ENCODE measurements at places on chromosomes 1 and 21.

DNA sequence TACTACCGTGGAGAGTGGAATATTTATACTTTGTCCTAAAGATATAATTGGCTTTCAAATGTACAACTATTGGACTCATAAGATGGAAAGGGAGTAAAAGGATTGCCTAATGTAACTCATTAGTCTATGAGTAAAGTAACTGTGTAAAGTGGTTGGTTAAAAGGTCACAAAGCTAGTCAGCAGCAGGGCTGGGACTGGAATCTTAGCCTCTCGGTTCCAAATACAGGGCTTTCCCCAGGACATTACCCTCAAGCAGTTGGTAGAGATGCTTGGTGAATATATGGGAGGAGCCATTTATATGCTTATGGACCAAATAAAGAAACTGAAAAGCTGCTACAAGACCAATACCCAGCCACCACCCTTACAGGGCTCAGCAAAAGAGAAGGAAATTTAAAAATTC lies 283.7 kb downstream of the HLX start:
- no peaks in the 10 kb centered on the region for H3K27me3 ChIP-seq
- H3K4me1 ChIP-seq, result no peaks in the 10 kb centered on the region
- DNase-seq, result no peak
- no peak overlapping the region for H3K4me3 ChIP-seq

DNA sequence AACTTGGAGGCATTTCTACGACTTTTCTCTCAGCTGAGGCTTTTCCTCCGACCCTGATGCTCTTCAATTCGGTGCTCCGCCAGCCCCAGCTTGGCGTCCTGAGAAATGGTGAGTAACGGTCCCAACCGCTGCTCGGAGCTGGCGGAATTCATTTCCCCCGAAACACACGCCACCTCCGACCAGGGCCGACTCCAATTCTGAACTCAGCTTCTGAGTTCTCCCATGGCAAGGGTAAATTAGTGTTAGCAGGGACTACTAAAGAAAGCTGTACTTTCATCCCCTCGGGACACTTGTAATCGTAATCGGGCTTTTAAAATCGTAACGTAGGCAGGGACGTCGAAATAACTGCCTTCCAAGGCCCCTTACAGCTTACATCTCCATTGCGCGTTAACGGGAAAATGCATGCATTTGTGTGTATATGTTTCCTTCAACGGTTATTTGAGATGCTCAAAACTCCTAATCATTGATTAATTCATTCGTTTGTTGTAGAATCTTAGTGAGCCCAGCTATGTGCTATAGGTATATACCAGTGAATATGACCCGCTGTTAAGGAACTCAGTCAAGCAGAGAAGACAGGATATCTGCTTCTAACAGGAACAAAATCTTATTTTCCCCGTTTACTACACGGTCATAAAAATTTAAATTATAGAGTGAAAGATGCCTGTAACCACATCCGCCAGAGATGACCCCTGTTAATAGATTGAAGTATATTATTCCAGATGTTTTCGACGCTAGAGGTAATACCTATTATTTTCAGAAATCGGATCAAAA lies 472 bp downstream of the DTL start:
- H3K4me3 ChIP-seq, result peak overlapping the region; percentile 64
- no peaks in the 10 kb centered on the region for H3K27me3 ChIP-seq
- peak overlapping the region; percentile 23 for H3K27ac ChIP-seq
- no peak for DNase-seq
- no peaks in the 10 kb centered on the region for H3K36me3 ChIP-seq

GRCh38 chr1:160069460-160070231 lies at the start of gene KCNJ10:
KCNJ10 (minus strand) TSS chr1:160070160; CDS start chr1:160042532, 27,628 bp downstream.
- H3K36me3 ChIP-seq, result no peaks in the 10 kb centered on the region
- no peak for DNase-seq
- peaks cover 9% of the 10 kb centered on the region for H3K4me1 ChIP-seq
- H3K4me3 ChIP-seq, result peak within 1 kb of the TSS; percentile 56

DNA sequence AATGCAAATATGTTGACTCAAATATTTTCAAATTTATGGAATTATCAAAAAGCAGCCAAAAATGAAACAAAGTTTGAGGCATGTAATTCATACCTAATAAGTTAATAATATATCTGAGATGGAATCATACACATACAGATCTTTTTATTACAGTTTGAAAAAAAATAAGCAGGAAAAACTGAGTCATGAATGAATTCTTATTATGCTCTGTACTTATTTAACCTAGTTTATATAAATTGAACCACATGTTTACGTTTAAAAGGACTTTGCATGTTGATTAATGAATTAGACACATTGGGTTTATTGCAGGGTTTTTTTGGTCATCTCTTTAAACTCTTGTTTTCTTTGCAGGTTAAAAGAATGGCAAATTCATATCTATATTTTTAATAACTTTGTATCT lies 40.9 kb downstream of the CMPK1 start:
- no peak overlapping the region for H3K27ac ChIP-seq
- no peak for DNase-seq
- H3K36me3 ChIP-seq, result peaks cover 49% of the 10 kb centered on the region
- H3K4me3 ChIP-seq, result no peak overlapping the region
- H3K27me3 ChIP-seq, result no peaks in the 10 kb centered on the region

DNA sequence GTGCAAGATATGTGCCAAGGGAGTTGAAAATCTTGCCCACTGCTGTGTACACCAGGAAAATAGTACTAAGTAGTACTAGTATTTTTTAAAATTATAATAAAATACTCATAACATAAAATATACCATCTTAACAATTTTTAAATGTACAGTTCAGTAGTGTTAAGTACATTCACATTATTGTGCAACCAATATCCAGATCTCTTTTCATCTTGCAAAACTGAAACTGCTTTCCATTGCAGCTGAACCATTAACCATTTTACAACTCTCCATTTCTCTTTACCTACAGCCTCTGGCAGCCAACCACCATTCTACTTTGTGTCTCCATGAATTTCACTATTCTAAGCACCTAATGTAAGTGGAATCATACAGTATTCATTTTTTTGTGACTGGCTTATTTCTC lies 19.3 kb upstream of the RAB3GAP2 start:
- DNase-seq, result no peak
- no peak overlapping the region for H3K4me3 ChIP-seq
- H3K27ac ChIP-seq, result no peak overlapping the region
- H3K27me3 ChIP-seq, result peaks cover 4% of the 10 kb centered on the region

DNA sequence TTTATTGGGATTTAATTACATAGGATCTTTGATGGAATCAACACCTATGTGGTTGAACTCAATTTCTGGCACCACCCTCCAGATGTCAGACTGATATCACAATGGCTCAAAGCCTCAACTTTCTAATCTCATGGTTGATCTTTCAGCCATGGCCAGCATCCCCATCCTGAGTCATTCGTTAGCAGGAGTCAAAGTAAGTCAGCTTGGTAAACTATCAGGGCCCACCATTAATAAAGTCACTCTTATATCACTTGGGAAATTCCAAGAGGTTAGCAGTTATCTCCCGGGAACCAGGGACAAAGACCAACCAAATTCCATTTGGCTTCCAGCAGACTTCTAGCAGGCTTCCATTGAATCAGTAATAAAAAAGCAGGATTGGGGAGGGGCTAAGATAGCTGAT lies 50.7 kb upstream of the TNFSF4 start:
- no peak overlapping the region for H3K27ac ChIP-seq
- H3K4me1 ChIP-seq, result no peaks in the 10 kb centered on the region
- H3K36me3 ChIP-seq, result no peaks in the 10 kb centered on the region
- H3K4me3 ChIP-seq, result no peak overlapping the region

DNA sequence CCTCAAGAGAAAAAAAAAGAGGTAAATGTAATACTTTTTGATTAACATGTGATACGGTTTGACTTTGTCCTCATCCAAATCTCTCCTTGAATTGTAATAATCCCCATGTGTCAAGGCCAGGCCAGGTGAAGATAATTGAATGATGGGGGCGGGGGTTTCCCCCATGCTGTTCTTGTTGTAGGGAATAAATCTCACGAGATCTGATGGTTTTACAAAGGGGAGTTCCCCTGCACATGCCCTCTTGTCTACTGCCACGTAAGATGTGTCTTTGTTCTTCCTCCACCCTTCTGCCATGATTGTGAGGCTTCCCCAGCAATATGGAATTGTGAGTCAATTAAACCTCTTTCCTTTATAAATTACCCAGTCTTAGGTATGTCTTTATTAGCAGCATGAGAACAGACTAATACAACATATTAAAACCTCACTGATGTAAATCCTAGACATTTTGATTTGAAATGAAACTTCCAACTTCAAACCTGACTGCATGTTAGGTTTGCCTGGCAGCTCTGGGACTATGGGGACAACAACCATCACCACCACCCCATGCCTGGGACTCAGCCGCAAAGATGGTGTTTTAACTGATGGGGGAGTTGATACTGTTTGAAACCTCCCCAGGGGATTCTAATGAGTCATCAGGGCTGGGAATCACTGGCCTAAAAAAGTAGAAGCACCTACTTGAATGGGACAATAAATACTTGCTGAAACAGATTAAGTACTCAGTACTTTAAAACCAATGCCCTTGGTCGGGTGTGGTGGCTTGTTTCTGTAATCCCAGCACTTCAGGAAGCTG lies 32.8 kb upstream of the BACH1 start:
- no peaks in the 10 kb centered on the region for H3K27me3 ChIP-seq
- no peaks in the 10 kb centered on the region for H3K36me3 ChIP-seq
- no peaks in the 10 kb centered on the region for H3K4me1 ChIP-seq
- no peak overlapping the region for H3K4me3 ChIP-seq
- no peak for DNase-seq

GRCh38 chr1:217153361-217153760 lies 430.1 kb upstream of the ESRRG start:
- H3K27me3 ChIP-seq, result no peaks in the 10 kb centered on the region
- H3K27ac ChIP-seq, result no peak overlapping the region
- DNase-seq, result no peak
- no peaks in the 10 kb centered on the region for H3K4me1 ChIP-seq

DNA sequence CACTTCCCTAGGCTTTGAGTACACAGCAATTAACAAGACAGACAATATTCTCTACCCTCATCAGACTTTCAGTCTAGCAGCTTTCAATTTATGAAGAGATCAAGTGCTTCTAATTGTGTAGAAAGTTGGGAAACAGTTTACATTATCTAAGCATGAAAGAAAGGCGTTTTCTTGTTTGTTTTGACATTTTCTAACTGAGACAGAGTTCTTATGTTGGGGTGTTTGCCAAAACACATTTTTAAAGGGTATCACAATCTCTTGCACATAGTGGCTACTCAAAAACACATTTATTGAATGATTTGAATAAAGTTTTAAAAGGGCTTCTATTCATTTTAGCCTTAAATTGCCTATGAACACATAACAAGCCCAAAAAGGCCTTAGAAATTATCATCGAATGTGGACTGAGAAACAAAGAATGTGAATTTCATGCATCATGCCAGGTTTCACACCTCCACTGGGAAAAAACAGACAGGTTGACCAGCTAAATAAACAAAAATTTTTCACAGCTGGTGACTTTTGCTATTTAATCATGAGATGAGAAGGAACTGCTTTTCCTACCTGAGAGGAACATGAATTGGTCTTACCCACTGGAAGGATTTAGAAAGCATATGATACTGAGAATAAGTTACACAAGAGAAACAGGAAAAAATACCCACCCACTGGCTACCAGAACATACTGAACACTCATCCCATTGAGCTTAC lies 394.5 kb upstream of the PKN2 start:
- no peaks in the 10 kb centered on the region for H3K27me3 ChIP-seq
- H3K4me1 ChIP-seq, result no peaks in the 10 kb centered on the region
- DNase-seq, result no peak
- H3K4me3 ChIP-seq, result no peak overlapping the region
- H3K36me3 ChIP-seq, result no peaks in the 10 kb centered on the region
- H3K27ac ChIP-seq, result no peak overlapping the region

DNA sequence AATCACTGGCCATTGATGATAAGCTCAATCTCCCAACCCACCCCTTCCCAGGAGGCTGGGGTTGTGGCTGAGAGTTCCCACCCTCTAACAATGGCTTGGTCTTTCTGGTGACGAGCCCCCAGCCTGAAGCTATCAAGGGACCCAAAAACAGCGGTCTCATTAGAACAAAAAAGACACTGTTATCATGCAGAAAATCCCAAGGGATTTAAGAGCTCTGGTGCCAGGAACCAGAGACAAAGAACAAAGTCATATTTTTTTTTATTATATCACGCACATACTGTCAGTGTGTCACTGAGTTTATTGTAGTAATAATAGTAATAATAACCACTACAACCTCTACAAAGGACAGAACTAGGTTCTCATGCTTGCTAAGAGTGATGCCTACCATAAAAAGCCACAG lies 43.9 kb downstream of the CCDC185 start:
- H3K4me3 ChIP-seq, result no peak overlapping the region
- H3K27me3 ChIP-seq, result no peaks in the 10 kb centered on the region
- DNase-seq, result no peak
- no peaks in the 10 kb centered on the region for H3K36me3 ChIP-seq
- H3K4me1 ChIP-seq, result no peaks in the 10 kb centered on the region
- no peak overlapping the region for H3K27ac ChIP-seq

DNA sequence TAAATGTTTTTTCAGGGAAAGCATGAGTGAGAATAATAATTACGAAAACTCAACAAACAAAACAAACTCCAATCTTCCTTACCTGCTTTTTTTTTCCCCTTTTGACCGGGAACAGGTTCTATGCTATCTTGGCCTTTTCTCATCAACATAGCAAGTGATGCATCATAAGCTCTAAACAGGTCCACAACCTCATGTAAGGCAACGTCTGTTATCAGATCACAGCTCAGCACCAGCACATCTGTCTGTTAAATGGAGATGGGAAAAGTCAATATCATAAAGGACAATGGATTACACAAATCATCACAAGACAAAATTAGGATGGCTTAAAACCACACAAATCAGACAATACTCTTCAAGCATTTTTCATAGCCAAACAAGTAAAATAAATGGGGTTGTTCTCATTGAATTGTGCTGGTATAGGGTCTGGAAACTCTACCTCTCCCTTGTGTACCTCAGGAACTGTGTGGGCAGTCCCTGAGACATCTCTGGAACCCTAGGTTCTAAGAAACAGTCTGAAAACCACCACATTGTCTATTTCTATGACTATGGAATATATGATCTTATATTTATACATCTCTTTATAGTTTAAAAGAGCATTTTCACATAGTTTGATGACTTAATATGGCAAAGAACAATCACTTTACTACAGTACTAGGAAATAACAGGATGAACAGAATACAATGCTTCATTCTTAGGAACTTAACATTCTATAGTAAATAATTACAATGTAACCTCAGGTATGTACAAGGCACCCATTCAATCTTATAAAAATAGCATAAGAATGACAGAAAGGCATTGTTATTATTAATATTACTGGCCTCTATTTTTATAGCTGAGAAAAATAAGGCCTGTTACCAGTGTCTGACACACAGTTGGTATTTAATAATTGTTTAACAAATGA lies 44.7 kb downstream of the EIF2B3 start:
- no peak overlapping the region for H3K27ac ChIP-seq
- H3K36me3 ChIP-seq, result peaks cover 7% of the 10 kb centered on the region
- no peak for DNase-seq
- H3K4me1 ChIP-seq, result no peaks in the 10 kb centered on the region
- H3K4me3 ChIP-seq, result no peak overlapping the region

GRCh38 chr1:110890474-110891196 lies 17.7 kb downstream of the CD53 start:
- H3K36me3 ChIP-seq, result peaks cover 47% of the 10 kb centered on the region
- H3K4me1 ChIP-seq, result peaks cover 41% of the 10 kb centered on the region
- H3K27me3 ChIP-seq, result no peaks in the 10 kb centered on the region
- peak overlapping the region; percentile 20 for H3K27ac ChIP-seq
- DNase-seq, result no peak

All from effector memory CD4-positive, alpha-beta T cell (primary cell).